ENCODE measurements at places on chromosomes 11 and 22. TPM values are rescaled to one million over a fixed set of nuclear protein-coding genes. Genes with fewer than 3 reads are reported as not detected.

Gene GRIA4
- total RNA-seq: not detected

Gene LDHAL6A
- not detected for total RNA-seq

Gene TRIM44
- total RNA-seq: 5.5 TPM

Gene APOBEC3H
- 0.26 TPM for total RNA-seq

Gene TMEM25
- 14.7 TPM for total RNA-seq

Gene RCOR2
- 2.4 TPM for total RNA-seq

Gene CENPM
- total RNA-seq: 3.5 TPM

Gene KCTD14
- 1.3 TPM for total RNA-seq

Gene IGLL1
- total RNA-seq: not detected

Gene SLC5A1
- total RNA-seq: 0.26 TPM

Gene SCN4B
- total RNA-seq: 1.2 TPM

Gene OR4C46
- not detected for total RNA-seq

Gene TRIM6
- 1.8 TPM for total RNA-seq

Gene CXCR5
- not detected for total RNA-seq

Gene OR2AG1
- not detected for total RNA-seq

Gene TSSK2
- total RNA-seq: not detected

Gene PRG2
- total RNA-seq: not detected

Gene MRGPRX4
- total RNA-seq: not detected

Gene KCNJ1
- total RNA-seq: not detected
